ENCODE measurements at places on chromosomes 2 and 18. TPM values are rescaled to one million over a fixed set of nuclear protein-coding genes. Genes with fewer than 3 reads are reported as not detected.
A peak's percentile ranks its signal among the peaks of the same experiment; 100 is the strongest.

The NRP2 gene
- 10.6 TPM for polyA plus RNA-seq

The SLC5A7 gene
- 0.21 TPM for polyA plus RNA-seq

DNA sequence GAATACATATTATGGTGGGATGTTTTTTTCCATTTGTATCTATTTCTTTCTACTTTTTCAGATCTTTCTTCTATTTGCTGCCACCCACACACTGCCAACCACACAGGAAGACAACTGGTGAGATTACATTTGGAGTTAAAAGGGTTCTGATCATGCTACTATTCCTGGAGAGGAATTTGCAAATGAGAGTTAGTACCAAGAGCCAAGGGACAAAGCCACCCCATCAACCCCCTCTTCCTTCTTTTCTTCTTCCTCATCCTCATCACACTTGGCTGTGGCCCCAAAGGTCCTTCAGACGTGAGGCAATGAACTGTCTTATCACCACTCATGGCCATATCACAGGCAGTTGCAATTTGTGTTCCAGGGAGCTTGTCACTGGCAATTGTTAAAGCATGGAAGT, 215.6 kb upstream of the SLC14A2 start:
- DNase-seq: peak; percentile 30

DNA sequence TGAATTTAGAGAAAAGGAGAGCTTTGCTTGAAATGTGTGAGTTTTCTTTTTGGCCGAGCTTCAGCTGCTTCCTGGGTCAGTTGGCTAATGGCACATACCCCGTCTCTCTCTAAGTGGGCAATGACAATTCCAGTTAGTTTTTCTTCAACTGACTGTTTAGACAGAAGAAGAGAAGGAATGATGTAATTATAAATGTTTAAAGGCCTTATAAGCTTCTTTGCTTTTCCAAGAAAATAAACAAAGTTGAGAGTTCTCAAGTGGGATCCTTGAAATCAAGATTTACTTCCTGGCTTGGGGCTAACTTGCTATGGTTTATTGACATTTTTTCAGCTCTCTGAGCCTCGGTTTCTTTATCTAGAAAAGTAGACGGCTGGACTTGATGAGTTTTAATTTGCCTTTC, 794.9 kb upstream of the ACVR2A start:
- no peak for DNase-seq

DNA sequence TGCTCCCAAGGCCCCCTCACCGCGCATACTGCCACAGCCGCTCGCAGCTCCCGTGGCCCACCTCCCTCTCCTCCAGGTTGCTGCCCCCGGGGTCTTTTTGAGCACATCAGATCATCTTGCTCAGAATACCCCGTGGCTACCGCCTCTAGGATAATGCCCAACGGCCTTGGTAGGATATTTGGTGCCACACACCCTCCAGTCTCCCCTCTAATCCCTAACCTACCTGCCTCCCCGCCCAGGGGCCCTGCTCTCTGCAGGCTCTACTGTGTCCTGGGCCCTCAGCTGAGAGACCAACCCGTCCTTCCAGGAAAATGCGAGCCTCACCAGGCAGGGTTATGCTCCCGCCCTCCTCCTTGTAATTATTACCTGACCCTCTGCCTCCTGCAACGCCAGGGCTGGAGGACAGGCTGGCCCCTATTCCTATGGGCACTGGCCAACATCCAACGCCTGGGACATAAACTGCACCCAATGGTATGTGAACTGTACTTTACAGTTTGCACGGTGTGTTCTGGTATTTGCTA, 1.5 kb upstream of the MTCL1 start:
- DNase-seq: no peak

DNA sequence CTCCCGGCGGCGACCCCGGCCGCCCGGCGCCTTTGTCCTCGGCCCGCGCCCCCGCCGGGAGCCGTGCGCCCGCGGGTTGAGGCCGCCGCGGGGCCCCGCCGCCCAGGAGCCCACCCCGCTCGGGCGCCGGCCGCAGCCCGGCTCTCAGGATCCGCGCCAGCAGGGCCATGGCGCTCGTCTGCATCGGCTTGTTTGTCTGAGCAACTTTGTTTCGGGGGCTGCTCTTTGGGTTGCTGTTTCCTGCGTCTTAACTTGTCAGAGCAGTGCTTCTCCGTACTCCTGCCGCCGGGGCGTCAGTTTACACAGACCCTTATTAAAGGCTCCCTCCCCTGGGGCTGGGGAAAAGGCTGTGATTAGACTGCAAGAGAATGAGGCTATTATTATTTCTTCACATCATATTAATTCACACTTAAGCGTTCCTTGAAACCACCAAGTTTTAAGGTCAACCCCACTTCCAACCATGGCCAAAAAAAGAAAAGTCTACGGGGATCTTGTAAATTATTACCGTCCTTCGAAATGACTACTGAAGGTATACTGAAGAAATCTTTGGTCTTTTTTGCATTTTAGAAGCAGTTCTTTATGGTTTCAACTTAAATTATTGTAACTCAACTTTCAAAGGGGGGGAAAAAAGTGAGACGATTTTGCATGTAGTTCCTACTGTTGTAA, at the start of gene CYP27C1:
CYP27C1 (minus strand) TSS at position 198 of the 666 bp plus-strand sequence; CDS start at position 169, 29 bp downstream.
- DNase-seq: peak; percentile 28
